ENCODE measurements at places on chromosomes 2 and 18. TPM values are rescaled to one million over a fixed set of nuclear protein-coding genes. Genes with fewer than 3 reads are reported as not detected.
A peak's percentile ranks its signal among the peaks of the same experiment; 100 is the strongest.

DNA sequence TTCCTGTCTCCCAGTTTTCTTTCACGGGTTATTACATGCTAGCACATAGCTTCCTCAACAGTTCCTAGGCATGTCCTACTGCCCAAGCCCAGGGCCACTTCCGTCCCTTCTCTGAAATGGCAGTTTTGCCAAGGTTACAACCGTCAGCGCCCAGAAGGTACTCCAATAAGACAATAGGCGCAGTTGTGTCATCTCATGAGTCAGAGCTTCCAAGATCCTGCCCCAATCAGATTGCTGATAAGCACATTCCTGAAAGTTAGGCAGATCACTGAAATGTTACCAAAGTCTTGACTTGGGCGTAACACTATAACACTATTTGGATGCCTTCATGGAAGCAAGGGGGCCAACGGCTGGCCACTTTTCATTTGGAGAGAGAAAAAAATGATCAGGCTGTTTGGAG lies 34.2 kb downstream of the GKN2 start:
- no peak overlapping the region for H3K4me3 ChIP-seq
- no peaks in the 10 kb centered on the region for H3K4me1 ChIP-seq
- H3K27ac ChIP-seq = no peak overlapping the region
- H3K36me3 ChIP-seq = no peaks in the 10 kb centered on the region
- DNase-seq = no peak

Gene MALL
- polyA plus RNA-seq = 6.2 TPM

Gene LYG2
- not detected for polyA plus RNA-seq

Gene PMAIP1
- polyA plus RNA-seq = 1.0 TPM

DNA sequence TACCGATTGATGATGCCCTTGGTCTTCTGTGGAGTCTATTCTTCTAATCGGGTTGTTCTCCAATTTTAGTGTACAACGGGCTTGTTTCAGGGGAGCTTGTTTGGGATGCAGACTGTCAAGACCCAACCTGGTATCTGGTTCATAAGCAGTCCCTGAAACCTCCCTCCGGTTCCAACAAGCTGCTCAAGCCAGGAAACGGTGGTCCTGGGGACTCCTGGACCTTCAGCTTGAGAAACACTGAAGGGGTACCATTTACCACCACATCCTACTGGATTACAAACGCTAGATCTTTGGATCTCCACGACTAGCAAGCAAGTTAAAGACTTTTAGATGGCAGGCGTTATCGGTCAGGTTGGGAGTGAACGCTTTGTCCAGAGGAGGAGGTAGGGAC lies 2.0 kb downstream of the BCL2 start:
- no peaks in the 10 kb centered on the region for H3K4me1 ChIP-seq
- H3K27ac ChIP-seq = peak overlapping the region; percentile 21
- DNase-seq = no peak

DNA sequence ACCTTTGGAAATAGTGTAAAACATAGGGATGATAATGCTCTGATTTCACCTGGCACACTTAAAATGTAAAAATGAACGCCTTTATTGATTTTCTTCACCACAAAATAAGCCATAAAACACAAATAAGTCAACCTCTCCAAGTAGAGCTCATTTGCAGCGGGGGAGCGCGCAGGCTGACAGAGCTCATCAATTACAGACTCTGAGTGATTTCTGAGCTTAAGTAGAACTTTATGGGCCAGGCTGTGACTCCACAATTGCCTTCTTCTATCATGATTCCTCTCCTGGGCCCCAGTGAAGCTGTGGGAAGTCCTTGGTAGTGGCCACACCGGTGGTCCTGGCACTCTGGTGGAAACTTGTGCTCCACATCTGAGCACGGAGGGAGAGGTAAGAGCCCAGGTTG lies 789.0 kb upstream of the RAB6C start:
- no peak overlapping the region for H3K27ac ChIP-seq
- no peaks in the 10 kb centered on the region for H3K4me1 ChIP-seq
- no peaks in the 10 kb centered on the region for H3K27me3 ChIP-seq
- no peak overlapping the region for H3K4me3 ChIP-seq
- H3K36me3 ChIP-seq = no peaks in the 10 kb centered on the region

Gene FAHD2B
- polyA plus RNA-seq = 13.1 TPM

DNA sequence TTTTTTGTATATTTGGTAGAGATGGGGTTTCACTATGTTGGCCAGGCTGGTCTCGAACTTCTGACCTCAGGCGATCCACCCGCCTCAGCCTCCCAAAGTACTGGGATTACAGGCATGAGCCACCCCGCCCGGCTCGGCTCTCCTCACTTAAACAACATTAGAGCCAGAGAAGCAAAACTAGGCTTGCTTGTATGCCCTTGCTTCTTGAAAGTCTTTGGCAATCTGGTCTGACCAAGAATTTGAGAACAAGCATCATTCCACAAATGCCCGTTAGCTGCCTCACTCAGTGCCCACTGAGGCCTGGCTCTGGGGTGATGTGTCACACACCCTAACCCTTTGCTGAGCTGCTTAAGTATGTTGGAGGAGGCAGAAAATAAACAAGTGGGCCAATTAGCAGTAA lies 33.5 kb downstream of the SOWAHC start:
- no peaks in the 10 kb centered on the region for H3K27me3 ChIP-seq
- no peaks in the 10 kb centered on the region for H3K36me3 ChIP-seq
- no peaks in the 10 kb centered on the region for H3K4me1 ChIP-seq
- no peak overlapping the region for H3K27ac ChIP-seq

- H3K36me3 ChIP-seq = no peaks in the 10 kb centered on the region
- no peak for DNase-seq
- no peak overlapping the region for H3K4me3 ChIP-seq
- no peaks in the 10 kb centered on the region for H3K27me3 ChIP-seq
- no peak overlapping the region for H3K27ac ChIP-seq
- H3K4me1 ChIP-seq = no peaks in the 10 kb centered on the region
Measured at GRCh38 chr18:7438646-7439045, 128.5 kb upstream of the PTPRM start.

- H3K27me3 ChIP-seq = no peaks in the 10 kb centered on the region
- H3K4me1 ChIP-seq = no peaks in the 10 kb centered on the region
- no peak overlapping the region for H3K4me3 ChIP-seq
- no peak for DNase-seq
- H3K27ac ChIP-seq = no peak overlapping the region
- no peaks in the 10 kb centered on the region for H3K36me3 ChIP-seq
Measured at GRCh38 chr18:31301201-31301655, 16.7 kb upstream of the DSG1 start.

DNA sequence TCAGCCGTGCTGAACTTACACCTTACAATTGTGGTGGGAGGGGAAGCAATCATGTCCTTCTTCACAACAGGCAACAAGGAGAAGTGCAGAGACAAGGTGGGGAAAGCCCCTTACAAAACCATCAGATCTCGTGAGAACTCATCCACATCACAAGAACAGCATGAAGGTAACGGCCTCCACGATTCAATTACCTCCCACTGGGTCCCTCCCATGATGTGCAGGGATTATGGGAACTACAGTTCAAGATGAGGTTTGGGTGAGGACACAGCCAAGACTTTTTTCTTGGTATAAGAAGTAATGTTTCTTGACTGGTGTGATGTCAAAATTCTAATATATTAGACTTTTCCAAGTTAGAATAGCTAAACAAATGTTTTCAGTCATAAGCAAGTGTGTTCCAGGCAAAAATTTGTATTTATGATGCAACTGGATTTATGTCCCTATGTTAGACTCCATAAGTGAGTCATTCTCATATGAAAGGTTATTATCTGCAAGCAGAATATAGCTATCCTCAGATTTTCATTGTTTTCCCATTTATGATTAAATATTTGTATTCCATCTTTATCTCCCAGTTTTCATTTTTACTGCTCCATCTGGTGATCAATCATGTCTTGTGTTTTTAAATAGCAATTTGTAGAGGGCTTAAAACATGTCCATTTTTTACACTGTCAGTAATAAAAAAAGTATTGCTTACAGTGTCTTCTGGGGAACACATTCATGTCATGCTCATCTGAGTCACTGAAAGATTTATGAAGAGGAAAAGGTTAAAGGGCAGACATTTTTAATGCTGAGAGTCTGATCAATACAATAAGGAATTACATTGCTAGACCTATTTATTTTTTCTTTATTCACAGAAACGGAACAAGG lies 995.2 kb upstream of the CDH2 start:
- no peak overlapping the region for H3K4me3 ChIP-seq
- DNase-seq = no peak
- H3K4me1 ChIP-seq = no peaks in the 10 kb centered on the region
- no peaks in the 10 kb centered on the region for H3K36me3 ChIP-seq
- no peaks in the 10 kb centered on the region for H3K27me3 ChIP-seq

DNA sequence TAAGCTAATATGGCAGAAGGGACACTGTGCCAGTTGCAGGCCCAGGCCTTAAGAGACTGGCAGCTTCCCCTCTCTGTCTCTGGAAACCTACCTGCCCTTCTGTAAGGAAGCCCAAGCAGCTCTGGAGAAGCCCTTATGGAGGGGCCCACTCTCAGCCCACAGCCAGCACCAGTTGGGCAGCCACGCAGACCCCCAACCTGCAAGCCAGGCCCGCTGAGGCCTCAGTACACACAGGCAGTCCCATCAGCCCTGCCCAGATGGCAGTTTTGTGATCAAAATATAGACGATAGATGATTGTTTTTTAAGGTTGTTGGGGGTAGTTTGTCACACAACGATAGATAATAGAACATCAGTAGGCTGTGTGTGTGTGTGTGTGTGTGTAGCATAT lies 36.8 kb upstream of the ALPP start:
- no peak overlapping the region for H3K27ac ChIP-seq
- no peaks in the 10 kb centered on the region for H3K27me3 ChIP-seq
- H3K4me1 ChIP-seq = no peaks in the 10 kb centered on the region
- no peak for DNase-seq

Gene CPS1
- 3.5 TPM for polyA plus RNA-seq

- no peak for DNase-seq
- H3K4me1 ChIP-seq = no peaks in the 10 kb centered on the region
- no peaks in the 10 kb centered on the region for H3K36me3 ChIP-seq
- H3K27me3 ChIP-seq = no peaks in the 10 kb centered on the region
Measured at GRCh38 chr2:182031956-182032355, 46.3 kb downstream of the PPP1R1C start.

GRCh38 chr18:71878226-71878625 lies 665.9 kb downstream of the CBLN2 start:
- no peaks in the 10 kb centered on the region for H3K27me3 ChIP-seq
- DNase-seq = no peak
- no peaks in the 10 kb centered on the region for H3K36me3 ChIP-seq
- H3K4me1 ChIP-seq = no peaks in the 10 kb centered on the region
- H3K4me3 ChIP-seq = no peak overlapping the region

Gene ECEL1
- polyA plus RNA-seq = not detected

- no peak for DNase-seq
- H3K4me1 ChIP-seq = no peaks in the 10 kb centered on the region
- H3K36me3 ChIP-seq = no peaks in the 10 kb centered on the region
- no peak overlapping the region for H3K4me3 ChIP-seq
Measured at GRCh38 chr18:61827591-61827990, 65.2 kb downstream of the RNF152 start.

Gene SLC38A11
- polyA plus RNA-seq = 0.63 TPM

- H3K27ac ChIP-seq = no peak overlapping the region
- no peak for DNase-seq
- H3K36me3 ChIP-seq = no peaks in the 10 kb centered on the region
- H3K4me3 ChIP-seq = no peak overlapping the region
- peaks cover 8% of the 10 kb centered on the region for H3K4me1 ChIP-seq
Measured at GRCh38 chr18:34726286-34727004, 16.3 kb downstream of the DTNA start.

Gene LYG1
- polyA plus RNA-seq = 2.6 TPM

Gene ZAP70
- polyA plus RNA-seq = 2.8 TPM

Data from aorta (tissue), 5 donors.